NCI-H2171 (cell line): ENCODE measurements at places on chromosomes 6 and 20.

GRCh38 chr6:150890346-150890745 is 24.8 kb downstream of the MTHFD1L start:
- DNase-seq = no peak

GRCh38 chr6:3389390-3390167 is 67.3 kb downstream of the SLC22A23 start:
- DNase-seq = no peak

- DNase-seq = no peak
These were observed 514.2 kb downstream of the C6orf118 start for GRCh38 chr6:164795056-164795815.

DNA sequence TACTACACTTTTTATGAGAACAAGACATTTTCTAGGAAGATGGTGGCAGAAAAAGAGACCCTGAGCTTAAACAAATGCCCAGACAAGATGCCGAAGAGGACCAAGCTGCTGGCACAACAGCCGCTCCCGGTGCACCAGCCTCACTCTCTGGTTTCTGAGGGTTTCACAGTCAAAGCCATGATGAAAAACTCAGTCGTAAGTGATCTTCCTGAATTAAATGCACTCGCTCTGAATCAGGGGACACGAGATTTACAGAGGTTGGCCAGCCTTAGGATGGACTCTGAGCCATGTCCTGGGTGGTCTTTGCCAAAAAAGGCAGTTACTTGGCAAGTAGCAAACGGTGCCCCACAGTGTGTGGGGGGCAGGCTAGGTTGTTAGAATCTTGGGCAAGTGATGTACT is 423 bp downstream of the PACRG start:
- no peak for DNase-seq

GRCh38 chr6:86357877-86358276 is 579.5 kb upstream of the HTR1E start:
- DNase-seq = no peak

GRCh38 chr6:100457311-100457990 is 7.3 kb downstream of the SIM1 start:
- DNase-seq = no peak

- DNase-seq = peak; percentile 67
These were observed 63.7 kb downstream of the GPX5 start for GRCh38 chr6:28589234-28589956.

- DNase-seq = no peak
These were observed 25.2 kb downstream of the SUMO4 start for GRCh38 chr6:149425224-149425623.

GRCh38 chr6:45969026-45969425 is 46.6 kb downstream of the CLIC5 start:
- DNase-seq = no peak

DNA sequence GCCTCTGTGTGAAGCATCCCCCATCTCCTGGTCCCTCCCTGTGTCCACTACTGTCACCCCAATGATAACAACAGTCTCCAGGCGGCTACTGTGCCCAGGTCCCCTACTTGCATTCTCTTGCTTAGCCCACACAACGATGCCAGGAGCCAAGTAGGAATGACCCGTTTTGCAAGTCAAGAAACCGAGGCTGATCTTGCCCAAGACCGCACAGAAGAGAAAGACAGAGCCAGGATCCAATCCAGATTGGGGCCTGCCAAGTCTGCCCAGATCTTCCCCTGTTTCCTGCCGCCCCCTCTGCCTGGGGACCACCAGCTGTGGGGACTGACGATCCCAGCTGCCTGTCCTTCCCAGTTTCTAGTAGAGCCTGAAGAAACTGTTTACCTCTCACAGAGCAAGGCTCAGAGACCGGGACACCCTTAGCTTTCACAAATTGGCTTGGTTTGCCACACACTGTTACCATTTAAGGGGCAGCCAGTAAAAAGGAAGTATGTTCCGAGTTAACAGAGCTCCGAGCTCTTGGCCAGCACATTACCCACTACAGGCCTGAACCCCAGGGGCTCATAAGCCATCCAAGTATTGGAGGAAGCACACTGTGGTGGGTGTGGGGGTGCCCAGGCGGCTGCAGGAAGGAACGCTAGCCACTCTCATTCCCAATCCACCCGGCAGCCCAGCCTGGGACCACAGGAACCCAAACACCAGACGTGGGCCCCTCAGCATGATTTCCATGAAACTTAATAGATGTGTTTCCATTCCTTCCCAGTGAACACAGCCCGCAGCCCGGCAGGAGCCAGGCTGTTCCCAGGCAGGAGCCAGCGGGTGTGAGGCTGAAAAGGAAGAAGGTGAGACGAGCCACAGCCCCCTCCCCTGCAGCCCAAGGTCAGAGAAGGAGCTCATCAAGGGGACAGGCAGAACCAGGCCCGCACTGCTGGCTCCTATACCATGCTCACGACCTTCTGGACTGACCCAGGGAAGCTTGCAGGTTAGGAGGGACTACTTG is 7.9 kb downstream of the KIAA1755 start:
- DNase-seq = no peak

GRCh38 chr6:50829049-50829448 is 10.4 kb downstream of the TFAP2B start:
- DNase-seq = no peak

DNA sequence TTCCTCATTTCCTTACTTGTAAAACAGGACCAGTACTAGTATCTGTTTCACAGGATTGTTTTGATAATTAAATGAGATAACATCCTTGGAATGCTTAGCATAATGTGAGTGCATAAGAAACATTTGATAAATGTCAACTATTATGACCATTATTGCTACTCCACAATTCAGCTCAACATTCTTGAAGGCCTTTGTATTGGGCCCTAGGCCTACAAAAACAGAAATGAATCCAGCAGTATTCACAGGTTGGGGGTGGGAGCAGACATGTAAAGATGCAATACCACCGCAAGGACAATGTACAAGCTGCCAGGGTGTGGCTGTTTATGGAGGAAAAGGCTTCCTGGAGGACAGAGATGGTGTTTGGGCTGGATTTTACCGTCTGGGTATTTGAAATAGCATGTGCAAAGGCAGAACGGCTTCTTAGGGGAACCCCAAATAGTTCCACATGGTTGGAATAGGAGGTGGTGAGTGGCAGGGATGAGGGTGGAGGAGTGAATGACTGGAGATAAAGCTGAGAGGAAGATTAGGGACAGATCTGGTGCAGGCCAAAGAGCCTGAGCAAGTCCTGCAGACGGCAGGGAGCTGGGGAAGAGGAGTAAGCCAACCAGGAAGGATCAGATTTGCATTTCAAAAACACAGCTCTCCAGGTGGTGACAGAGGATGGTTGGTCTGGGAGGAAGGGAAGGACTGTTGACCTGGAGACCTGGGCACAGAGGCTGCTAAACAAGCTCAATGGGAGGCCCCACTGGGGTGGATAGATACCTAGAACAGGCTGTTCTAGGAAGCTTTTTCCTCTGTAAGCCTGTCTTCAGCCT is 57.0 kb upstream of the EPB41L1 start:
- no peak for DNase-seq

- no peak for DNase-seq
These were observed 4.3 kb upstream of the SYNDIG1 start for GRCh38 chr20:24465159-24465558.

- no peak for DNase-seq
These were observed 7.0 kb downstream of the TP53RK start for GRCh38 chr20:46682063-46682821.

DNA sequence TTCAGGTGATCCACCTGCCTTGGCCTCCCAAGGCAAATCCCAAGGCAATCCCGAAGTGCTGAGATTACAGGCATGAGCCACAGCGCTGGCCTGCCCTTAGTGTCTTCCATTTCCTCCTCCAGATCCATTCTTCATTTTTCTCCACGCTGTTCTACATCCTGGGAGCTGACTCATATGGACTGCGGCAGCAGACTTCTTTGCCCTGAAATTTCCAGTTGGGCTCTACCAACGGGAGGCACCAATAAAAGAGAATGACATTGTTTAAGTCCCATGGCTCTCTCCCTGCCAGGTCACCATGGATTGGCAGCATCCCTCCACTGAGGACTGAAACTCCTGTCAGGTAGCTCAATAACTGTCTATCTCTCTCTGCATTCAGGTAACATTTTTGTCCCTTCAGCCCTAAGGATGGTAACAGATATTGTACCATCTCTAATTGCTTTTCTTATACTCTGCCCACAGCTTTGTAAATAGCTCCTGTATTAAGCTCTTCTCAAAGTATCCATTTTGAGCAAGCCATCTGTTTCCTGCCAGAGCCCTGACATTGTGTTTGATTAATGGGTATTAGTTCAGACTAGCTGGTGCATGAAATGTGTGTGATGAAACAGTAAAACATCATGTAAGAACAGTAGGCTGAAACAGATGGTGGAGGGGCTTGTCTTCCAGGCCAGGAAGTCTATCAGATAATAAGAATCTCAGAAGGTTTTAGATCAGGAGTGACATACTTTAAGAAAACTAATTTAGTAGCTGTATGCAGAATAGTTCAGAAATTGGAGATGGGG is 3.6 kb downstream of the TBCC start:
- DNase-seq = peak; percentile 91

GRCh38 chr20:38139977-38140753 is 24.9 kb downstream of the TGM2 start:
- no peak for DNase-seq

DNA sequence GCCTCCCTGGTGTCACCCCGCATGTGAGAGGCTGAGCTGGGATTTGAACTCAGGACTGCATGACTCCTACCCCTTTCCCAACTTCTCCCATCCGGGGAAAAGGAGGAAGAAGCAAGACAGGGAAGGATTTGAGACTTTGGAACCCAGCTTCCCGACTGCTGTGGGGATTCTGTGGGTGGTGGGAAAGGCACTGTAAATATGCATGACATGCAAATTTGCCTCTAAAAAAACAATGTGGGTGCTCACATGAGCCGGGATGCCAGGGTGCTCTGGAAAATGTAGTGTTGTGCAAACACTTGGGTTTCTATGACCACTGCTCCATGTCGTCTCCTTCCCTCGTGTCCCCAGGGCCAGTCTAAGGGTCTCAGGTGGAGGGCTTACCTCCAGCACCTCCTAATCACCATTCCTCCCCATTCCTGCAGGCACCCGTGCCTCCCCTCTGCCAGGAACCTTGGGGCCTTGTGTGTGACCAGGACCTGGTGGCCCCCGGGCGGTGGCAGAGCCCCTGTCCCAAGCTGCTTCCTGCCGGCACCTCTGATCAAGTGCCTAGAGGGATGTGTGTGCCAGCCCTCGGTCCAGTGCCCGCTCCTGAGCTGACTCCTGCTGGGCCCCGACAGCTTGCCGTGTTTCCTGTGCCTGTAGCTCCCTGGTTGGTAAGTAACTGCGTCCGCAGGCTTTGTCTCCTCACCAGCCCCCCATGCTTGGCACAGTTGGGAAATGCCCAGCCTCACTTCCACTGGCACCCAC is 60.7 kb downstream of the DLGAP4 start:
- DNase-seq = no peak

DNA sequence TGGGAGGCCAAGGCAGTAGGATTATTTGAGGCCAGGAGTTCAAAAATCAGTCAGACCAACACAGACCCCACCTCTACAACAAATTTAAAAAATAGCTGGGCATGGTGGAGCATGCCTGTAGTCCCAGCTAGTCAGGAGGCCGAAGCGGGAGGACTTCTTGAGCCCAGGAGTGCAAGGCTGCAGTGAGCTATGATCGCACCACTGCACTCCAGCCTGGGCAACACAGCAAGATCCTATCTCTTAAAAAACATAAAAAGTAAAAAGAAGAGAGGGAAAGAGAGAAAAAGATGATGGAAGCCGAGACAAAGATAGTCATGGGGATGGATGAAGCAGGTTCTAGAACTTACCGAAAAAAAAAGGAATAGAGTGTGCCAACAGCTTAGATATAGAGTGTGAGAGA is 25.8 kb upstream of the RPP40 start:
- DNase-seq = no peak

GRCh38 chr6:147514831-147515230 is 6.3 kb downstream of the SAMD5 start:
- DNase-seq = no peak

- no peak for DNase-seq
These were observed 290.2 kb downstream of the BTBD3 start for GRCh38 chr20:12207875-12208274.

- no peak for DNase-seq
These were observed 28.3 kb upstream of the AFDN start for GRCh38 chr6:167798453-167798852.

GRCh38 chr6:146968041-146968760 is 236.0 kb upstream of the STXBP5 start:
- DNase-seq = peak; percentile 59

GRCh38 chr6:11931296-11932035 is 80.6 kb upstream of the HIVEP1 start:
- DNase-seq = no peak

GRCh38 chr6:159098636-159099106 is 53.9 kb upstream of the TAGAP start:
- DNase-seq = no peak

GRCh38 chr20:31974951-31975487 is 7.1 kb downstream of the XKR7 start:
- DNase-seq = peak; percentile 61

DNA sequence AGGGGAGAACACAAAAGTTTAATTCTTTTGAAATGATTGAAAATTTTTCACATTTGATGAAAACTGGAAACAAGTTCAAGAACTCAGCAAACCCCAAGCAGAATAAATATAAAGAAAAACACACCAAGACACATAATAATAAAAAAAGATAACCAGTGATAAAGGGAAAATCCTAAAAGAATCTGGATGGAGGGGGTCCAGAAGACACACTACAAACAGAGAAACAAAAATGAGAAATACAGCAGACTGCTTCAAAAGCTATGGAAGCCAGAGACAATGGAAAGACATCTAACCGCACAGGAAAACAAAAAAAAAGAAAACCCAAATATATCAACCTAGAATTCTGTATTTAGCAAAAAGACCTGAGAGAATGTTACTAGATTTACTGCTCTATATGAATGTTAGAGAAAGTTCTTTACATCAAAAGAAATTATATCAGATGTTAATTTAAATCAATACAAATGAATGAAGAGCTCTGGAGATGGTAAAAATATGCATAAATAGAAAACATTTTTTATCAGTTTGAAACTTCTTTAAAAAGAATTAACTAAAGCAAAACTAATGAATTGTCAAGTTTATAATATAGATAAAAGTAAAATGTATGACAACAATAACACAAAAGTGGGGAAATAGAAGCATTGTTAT is 310.7 kb upstream of the PREP start:
- DNase-seq = no peak

- no peak for DNase-seq
These were observed 74.8 kb downstream of the GCNT2 start for GRCh38 chr6:10595731-10596664.

GRCh38 chr20:21342656-21343345 is 39.7 kb downstream of the XRN2 start:
- DNase-seq = no peak

GRCh38 chr20:56911946-56912345 is 282.8 kb downstream of the TFAP2C start:
- no peak for DNase-seq

- no peak for DNase-seq
These were observed 126.5 kb downstream of the ZFAND3 start for GRCh38 chr6:37946057-37946456.

DNA sequence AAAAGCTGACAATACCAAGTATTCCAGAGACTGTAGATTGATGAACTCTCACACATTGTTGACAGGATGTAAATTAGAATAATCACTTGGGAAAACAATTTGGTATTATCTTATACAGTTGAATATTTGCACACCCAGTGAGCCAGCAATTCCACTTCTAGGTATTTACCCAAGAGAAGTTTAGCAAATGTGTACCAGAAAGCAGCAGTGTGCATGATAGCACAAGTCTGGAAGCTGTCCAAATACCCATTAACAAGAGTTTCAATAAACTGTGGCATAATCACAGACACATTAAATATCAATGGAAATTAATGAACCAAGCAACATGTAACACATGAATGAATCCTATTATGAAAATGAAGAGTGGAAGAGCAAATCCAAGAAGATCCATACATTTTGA is 233.6 kb downstream of the TPBG start:
- DNase-seq = no peak
